ENCODE measurements at places on chromosomes 3 and 15.

GRCh38 chr3:24594161-24594560, 99.5 kb upstream of the THRB start:
- DNase-seq: no peak

- peak; percentile 75 for DNase-seq
Observed at GRCh38 chr3:126850370-126851085, 132.4 kb upstream of the PLXNA1 start.

DNA sequence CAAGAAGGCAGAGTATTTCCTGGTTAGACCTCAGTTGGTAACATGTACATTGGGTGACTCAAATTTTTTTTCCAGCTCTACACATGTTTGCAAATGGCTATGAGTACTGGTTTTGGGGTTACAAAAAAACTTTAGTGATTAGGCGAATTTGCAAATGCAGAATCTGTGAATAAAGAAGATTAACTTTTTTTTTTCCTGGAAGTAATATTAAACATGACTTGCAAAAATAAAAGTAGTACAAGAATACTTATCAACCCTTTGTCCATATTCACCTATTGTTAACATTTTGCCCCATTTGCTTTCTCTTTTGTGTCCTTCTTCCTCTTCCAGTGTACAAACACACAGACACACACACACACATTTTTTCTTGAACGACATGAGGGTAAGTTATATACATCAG, 47.6 kb upstream of the RYK start:
- no peak for DNase-seq

- no peak for DNase-seq
Observed at GRCh38 chr15:69819371-69819770, 278.3 kb downstream of the TLE3 start.

DNA sequence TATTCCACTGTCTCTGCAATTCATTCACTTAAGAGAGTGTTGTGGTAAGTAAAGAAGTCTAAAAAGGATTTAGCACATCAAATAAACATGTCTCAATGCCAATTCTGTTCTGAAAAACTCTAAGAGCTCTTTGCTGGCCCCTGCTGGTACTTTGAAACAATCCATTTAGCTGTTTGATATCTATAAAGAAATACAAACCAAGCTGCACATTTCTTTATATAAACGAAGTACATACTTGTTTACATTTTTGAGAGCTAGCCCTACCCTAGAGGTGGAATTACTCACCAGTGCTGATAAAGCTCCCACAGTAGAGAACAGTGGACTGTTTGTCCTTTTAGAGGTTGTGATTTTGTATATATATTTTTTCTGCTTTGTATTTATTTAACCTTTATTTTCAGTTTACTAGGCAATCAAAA, 75.5 kb downstream of the NEDD4 start:
- peak; percentile 90 for DNase-seq

DNA sequence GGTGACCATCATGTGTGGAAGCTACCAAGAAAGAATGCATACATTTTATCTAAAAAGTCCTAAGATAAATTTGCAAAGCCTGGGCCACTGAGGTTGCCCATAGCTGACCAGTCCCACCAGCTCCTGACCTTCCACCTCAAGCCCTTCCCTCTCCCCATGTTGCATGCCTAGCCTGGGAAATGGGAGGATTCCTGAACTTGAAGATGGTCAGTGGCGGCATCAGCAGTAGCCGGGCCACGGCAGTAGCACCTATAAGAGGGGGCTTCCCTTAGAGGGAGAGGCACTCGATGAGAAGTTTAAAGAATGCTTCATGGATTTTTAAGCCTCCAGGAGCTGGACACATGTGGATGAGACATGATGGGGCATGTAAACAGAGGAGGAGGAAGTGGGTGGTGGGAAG, 172.1 kb downstream of the KLF13 start:
- DNase-seq: no peak

- DNase-seq: no peak
Observed at GRCh38 chr3:42717306-42717705, 14.7 kb upstream of the HHATL start.

DNA sequence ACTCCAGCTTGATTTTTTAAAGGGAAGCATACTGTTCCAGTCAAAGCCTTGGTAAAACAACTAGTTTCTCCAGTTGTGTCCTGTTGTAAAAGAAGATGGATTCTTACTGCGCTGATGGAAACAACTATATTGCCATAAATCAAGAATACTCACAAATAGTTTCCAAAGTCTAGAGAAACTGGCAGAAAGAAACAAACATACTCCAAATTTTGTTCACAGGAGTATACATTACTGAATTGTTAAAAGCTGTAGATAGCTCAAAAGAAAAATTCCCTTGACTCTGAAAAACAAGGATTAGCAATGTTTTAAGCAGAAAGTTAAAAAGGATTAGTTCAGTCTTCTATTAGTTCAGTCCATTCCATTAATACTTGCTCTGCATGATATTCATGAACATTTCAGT, 27.6 kb downstream of the SORD start:
- DNase-seq: no peak

- no peak for DNase-seq
Observed at GRCh38 chr3:179829401-179829800, 176.6 kb downstream of the USP13 start.

All from EL (cell line).